ENCODE measurements at places on chromosomes 7 and 10.

DNA sequence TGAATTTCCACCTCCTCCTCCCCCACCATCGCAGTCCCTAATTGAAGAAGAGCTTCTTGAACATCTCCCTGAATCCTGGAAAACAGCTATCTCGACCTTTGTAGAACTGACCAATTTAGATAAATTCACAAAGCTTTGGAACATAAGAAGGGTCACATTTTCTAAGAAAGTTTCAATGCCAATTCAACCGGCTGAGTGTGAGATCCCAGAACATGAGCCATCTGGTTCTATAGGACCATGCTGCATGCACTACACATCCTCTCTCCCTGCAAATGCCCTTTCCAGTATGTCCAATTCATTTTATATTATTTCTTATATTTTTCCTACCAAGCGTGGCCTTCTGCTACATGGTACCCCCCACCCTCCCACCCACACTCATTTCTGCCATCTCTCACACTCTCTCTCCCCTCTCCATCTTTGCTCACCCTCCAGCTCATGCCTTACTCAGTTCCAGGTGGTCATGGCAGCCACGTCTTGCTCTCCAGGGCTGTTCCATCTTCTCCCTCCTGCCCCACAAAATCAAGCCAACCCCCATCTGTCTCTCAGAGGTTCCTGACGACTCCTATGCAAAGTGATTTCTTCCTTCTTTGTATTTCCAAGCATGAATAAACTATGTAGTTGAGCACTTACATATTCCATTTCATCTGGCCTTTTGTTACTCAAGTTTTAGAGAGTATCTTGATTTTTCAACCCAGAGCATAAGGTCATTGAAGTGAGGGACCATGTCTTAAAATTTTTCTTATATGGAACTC, 19.3 kb downstream of the FRMD4A start:
- DNase-seq, result no peak

- no peak for DNase-seq
These were observed 104.3 kb upstream of the CAV2 start for GRCh38 chr7:116395141-116395791.

- DNase-seq, result no peak
These were observed 28.3 kb downstream of the RAMP3 start for GRCh38 chr7:45185864-45186250.

DNA sequence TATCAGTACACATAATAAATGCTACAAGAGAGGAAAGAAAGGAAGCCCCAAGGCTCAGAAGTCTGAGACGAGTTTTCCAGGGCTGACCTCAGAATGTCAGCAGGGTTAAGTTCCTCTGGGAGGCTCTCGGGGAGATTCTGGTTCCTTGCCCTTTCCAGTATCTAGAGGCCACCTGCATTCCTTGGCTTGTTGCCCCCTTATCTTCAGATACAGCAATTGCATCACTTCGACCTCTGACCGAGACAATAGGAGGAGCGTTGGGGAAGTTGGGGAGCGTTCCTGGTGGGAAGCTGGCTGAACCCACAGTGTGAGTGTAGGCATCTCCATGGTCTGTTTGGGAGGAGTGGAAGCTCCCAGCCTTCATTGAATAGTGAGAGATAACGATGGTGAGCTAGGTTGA, 72.0 kb upstream of the MTPN start:
- DNase-seq, result no peak

DNA sequence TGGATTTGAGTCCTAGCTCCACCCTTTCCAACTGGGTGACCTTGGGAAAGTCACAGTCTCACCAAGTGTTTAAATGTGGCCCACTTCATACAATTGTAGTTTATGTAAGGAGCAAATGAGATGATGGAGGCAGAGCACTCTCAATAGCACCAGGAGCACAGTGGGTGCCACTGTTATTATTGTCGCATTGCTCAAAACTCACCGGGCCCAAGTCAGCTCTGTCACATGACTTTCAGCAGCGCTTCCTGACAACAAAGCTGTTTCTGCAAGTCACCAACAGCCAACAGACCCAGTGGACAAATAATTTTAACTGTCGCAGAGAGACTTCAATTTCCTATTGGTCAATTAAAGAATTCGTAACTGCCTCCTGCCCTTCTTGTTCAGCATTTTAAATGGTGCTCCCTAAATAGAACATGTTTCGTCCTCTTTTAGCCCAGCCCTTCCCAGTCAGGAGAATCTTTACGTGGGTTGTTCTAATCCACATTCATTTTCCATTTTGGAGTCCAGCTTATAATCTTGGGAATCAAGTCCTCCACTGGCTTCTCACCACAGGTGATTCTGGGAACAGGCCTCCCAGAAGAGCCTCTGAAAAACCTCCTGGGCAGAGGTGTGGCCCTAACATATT, 415.6 kb upstream of the NPVF start:
- DNase-seq, result no peak

DNA sequence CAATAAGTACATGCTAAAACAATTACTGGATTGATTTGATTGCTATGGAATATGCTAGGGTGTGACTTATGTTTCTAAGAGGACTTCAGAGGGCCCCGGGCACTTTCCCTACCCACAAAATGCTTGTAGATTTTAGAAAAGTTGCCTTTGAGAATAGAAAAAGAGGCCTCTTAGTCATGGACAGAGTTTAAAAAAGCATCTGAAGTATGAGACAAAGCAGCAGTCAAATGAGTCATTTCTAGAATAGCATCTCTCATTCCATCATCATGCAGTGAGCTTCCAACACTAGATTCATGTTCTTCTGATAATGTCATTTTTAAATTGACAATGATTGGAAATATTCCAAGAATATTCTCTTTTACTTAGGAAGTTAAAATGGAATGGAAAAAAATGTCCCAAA, 675.1 kb upstream of the PCDH15 start:
- no peak for DNase-seq

- no peak for DNase-seq
These were observed 20.3 kb downstream of the SEC61G start for GRCh38 chr7:54738737-54739136.

DNA sequence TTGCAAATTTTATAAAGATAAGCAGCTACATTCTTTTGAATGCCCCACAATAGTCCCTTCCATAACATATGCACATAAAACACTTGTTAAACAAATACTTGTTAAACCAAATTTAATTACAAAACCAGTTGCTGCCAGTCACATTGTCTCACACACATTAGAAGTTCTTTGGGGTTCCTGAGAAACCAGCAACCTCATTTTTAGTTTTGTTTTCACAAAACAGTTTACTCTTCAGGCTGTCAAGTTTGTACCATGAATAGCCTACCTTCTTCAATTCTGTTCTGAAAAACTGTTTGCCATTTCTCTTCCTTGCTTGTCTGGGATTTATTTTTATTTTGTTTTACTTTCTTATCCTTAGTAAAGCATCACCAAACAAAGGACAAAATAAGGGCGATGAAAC, 176.5 kb upstream of the PHF14 start:
- no peak for DNase-seq

DNA sequence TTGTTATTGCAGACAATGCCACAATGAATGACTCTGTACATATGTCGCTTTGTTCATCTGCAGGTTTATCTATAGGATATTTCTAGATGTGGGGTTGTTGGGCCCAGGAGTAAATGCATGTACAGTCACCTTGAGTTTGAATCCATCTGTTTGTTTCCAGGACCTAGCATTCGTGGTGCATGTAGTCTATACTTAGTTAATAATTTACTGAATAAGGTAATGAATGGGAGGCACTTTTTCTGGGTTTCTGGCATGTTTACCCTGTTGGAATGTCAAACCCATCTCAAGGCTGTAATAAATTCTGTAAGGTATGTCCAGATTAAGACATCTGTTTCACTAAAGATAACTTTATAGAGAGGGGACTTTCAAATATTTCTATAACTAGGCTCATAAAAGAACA, 23.5 kb downstream of the HECTD2 start:
- no peak for DNase-seq

- DNase-seq, result no peak
These were observed 4.5 kb upstream of the MGAM start for GRCh38 chr7:141991140-141991539.

All from GM18507 (cell line).